ENCODE measurements at places on chromosomes 12 and 14.

- DNase-seq = peak; percentile 32
Measured at GRCh38 chr14:21039585-21040369, 2.4 kb upstream of the RNASE7 start.

GRCh38 chr12:15227004-15227679, 5.9 kb upstream of the RERG start:
- peak; percentile 40 for DNase-seq

DNA sequence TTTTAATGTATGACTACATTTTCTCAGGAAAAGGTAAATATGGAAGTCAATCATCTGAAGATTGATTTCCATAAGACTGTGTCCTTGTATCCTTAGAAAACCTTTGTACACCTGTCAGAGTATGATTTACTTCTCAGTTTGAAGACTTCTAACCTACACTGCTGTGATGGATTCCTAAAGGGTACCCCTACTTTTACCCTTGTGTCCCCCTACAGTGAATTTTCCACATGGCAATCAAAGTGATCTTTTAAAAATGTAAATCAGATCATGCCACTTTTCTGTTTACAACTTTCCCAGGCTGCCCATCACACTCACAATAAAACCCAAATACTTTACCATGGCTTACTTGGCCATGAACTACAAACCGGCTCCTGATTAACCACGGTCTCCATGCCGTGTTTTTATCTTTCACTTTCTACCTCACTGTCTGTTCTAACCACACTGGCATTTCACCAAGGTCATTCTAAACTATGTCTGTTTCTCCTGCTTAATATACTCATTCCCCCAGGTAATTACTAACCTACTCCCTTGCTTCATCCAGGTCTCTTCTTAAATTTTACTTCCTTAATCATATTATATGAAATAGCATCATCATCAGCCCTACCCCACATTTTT, 8.1 kb downstream of the DNAI7 start:
- DNase-seq = no peak

DNA sequence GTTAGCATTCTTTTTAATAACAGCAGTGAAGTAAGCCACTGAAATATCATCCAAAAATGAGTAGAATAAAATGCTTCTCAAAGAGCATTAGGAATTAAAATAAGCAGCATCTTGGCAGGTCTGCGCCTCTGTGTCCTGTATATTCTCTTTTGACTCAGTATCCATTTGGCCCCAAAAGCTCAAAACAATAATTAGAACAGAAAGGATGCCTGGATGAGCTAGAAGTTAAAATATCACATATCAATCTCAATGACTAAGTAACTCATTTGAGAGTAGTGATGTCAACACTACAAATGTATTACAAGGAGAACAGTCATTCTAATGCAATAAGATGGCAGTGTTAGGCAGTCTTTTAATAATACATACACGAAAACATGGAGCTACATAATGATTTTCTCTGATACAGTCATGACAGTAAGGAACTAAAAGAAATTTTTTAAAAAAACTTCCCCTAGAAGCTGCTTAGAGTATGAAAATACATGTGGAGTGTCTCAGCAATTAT, 160.9 kb upstream of the ABCD2 start:
- DNase-seq = no peak

DNA sequence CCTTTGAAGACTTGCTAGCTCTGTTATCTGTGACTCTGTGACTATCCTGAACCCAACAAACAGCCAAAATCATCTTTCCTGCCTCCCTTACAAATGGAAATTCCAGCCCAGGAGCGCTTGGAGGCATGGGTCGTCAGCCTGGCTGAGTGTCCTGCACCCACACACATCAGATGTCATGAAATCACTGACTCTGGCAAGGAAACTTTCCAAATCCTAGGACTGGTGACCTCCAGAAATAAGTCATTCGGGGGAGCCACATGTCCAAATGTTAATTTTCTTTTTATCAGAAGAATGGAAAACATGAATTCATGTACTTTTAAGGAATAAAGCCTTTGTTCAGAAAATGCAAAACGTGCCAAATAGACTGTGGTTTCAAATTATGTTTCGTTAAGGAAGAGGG, 96.3 kb upstream of the EVL start:
- no peak for DNase-seq

DNA sequence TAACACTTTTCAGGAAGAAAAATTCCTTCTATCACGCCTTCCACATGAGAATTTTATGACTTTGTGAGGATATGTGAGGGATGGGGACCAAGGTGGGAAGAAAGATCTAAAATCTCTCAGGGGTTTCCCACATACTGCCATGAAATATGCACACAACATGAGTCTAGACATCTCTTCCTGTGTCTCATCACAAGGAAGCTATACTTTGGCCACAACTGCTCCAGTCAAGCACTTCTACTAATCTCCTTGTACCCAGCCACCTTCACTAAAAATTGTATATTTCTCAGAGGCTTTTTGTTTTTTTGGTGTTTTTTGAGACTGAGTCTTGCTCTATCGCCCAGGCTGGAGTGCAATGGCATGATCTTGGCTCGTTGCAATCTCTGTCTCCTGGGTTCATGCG, 3.2 kb downstream of the OSBPL8 start:
- DNase-seq = no peak

- peak; percentile 44 for DNase-seq
Measured at GRCh38 chr14:64549791-64550620, at the start of gene PPP1R36. TSS of gene PPP1R36 (plus strand) at chr14:64549961. CDS start at chr14:64549998, 37 bp downstream.

GRCh38 chr14:31456841-31457664, at the start of gene DTD2:
TSS of gene DTD2 (minus strand) at chr14:31457506. CDS start at chr14:31457393, 113 bp downstream.
- DNase-seq = peak; percentile 93

- DNase-seq = peak; percentile 76
Measured at GRCh38 chr14:74217672-74218448, 21.4 kb upstream of the VSX2 start.

DNA sequence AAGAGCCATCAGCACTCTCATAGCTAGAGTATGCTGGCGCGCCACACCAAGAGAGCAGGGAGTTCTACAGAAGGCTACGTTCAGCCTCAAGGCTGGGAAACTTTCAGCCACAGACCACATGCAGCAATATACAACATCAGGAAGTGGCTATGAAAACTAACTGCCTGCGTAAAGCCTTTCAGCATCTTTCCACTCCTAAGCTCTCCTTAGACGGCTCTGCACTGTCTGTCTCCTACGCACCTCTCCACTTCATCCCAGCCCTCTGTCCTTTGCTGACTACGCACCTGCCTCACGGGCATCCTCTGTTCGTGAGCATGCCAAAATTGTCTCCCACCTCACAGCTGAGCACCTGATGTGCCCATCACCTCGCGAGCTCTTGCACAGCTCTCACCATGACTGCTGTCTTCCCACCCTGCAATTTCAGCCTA, 9.7 kb downstream of the MPHOSPH9 start:
- peak; percentile 74 for DNase-seq

- peak; percentile 13 for DNase-seq
Measured at GRCh38 chr12:123532808-123533649, 490 bp downstream of the RILPL1 start.

DNA sequence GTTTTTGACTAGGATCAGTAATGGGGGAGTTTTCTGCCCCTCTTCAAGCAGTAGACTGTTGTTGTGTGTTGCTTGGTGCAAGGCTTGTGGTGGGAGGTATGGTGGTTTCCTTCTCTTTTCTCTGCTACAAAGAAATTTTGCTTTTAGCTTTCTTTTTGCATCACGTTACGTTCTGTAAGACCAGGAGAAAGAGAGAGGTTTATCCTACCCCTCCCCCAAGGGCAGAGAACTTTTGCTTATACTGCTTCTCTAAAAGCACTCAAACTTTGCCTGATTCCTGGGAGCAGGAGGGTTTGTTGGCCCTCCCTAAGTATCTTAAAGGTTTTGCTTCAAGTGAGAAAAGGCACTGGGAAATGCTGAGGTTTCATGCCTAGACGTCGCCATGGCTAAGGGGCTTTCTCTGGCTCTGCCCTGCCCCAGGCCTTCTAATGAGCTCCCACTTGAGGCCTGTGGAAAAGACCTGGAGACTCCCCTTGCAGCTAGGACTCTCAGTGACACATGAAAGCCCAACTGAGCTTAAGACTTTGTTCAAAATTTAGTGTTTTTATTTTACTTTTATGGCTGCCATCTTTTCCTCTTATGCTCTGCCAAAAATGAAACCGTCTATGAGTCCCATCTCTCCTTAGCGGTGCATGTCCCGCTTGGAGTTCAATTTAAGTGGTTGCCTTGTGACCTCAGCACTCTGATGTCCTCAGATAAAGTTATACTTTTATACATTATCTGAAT, 49.2 kb downstream of the EIF2S3B start:
- no peak for DNase-seq

DNA sequence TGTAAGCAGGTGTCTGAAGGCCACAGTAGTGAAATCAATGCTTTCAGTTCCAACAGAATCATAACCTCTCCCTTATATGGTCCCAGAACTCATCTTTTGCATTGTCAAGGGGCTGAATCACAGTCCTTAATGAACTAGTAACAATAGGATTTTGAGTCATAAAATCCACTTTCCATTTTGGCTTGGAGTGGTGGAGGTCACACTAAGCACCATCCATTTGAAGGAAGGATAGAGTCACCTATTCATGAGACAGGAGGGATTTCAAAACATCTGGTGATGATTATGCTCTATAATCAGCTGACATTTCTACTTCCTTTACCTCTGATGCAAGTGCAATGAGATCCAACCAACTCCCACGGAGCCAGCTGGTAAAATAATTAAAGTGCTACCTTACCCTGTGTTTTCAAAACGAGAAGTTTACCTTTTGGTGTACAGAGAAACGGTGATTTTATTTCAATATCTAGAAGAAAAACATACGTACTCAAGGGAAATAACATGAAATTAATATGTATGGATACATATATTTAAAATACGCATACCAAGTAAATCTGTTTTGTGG, 59.1 kb downstream of the TMEM132D start:
- no peak for DNase-seq

DNA sequence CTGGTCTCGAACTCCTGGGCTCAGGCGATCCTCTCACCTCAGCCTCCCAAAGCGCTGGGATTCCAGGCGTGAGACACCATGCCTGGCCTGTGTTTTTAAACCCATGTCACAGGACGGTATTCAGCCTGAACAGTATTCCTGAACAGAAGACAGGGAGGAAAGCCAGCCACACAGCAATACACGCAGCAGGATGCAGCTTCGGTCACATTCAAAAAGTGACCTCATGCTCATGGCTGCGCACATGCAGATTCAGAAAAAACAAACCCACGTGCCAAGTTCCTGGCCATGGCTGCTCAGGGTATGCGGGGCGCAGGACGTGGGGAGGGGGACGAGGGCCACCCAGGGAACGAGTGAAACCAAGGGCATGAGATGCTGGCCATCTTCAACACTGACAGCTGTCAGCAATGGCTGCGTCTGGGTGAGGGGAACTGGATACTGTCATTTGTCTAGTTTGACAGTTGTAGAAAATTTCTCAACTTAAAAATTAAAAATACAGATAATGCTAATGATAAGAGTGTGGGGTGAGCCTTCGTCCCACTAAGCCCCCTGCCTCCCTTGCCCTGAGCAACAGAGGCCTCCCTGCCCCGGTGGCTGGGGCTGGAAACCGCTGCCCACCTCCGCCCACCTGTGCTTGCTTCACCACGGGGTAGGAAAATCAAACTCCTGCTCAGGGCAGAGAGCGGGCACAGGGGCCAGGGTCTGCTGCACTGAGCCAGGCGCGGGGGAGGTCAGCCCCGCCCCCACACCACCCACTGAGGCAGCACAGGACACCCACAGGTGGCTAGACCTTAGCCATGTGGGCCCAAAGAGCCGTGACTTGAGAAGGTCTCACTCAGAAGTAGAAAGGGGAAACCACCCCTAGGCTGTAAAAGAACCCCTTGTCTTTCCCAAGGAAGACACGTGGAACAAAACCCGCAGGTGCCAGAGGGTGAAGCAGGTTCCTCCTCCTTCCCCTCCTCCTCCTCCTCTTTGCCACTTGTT, 84.2 kb downstream of the SCARB1 start:
- DNase-seq = no peak

- no peak for DNase-seq
Measured at GRCh38 chr12:108807996-108808769, 49.2 kb downstream of the SSH1 start.

DNA sequence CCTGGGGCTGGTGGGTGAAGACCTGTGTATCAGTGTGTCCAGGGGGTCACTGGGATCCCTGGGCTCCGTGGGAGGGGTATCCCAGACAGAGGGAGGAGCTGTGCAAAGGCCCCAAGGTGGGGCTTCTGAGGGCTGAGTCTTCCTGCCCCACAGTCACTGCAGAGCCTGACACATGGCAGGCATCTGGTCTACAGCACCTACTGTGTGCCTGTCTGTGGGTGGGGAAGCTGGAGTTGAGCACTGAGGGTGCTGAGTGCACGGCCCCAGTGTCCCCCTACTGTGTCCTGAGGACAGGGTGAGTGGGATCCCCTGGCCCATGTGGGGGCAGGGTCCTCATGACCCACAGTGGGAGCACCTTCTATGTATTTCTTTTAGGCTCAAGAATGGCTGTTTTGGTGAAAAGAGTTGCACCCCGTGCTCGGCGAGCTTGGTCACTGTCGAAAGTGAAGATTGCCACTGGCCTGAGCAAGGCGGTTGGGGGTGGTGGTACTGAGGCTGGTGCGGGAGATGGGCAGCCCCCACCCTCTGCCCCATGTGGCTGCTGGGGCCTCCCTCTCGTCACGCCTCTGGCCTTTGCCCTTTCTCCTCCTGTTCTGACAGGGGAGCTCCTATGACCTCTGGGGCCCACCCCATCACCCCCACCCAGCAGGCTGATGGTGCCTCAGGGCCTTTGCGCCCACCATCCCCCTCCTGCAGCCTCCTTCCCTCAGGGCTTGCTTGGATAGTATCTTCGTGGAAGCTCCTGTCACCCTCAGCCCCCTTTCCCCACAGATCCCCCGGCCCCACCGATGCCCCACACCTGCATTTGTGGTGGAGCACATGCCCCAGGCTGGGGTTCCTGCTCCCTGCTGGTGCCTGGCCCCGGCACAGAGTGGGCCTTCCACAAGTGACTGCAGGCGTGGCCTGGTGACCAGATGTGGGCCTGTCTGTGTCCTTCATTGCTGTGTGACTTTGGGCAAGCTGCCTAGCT, 55.8 kb downstream of the BEGAIN start:
- peak; percentile 5 for DNase-seq

DNA sequence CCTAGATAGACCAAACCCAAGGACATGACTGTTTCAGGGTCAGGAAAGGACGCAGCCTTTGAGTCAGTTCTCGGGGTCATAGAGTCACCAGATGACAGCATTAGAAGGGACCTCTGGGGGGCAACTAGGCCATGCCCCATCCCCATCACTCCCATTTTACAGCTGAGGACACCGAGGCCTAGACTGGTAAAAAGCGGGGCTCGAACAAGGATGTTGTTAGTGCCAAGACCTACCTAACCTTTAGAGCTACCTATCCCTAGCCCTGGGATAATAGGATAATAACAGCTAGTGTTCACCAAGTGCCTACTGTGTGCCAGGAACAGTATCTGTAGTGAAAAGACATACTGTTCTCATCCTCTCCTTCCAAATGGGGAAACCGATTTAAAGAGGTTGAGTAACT, 48.7 kb downstream of the PLEKHG3 start:
- no peak for DNase-seq

- no peak for DNase-seq
Measured at GRCh38 chr12:86613311-86613710, 357.1 kb upstream of the MGAT4C start.

All from activated CD4-positive, alpha-beta T cell treated with anti-CD3 and anti-CD28 coated beads, Interleukin-2, amount 10 ng/mL, durations not matched to agents 7 days and 5 days (primary cell).